ENCODE measurements at places on chromosomes 6 and 20. TPM values are rescaled to one million over a fixed set of nuclear protein-coding genes. Genes with fewer than 3 reads are reported as not detected.

TRIM10 gene
- total RNA-seq, result not detected

GPANK1 gene
- total RNA-seq, result 10.1 TPM

IRF4 gene
- total RNA-seq, result 1.7 TPM

PSORS1C2 gene
- total RNA-seq, result not detected

ATAT1 gene
- 5.2 TPM for total RNA-seq

PRR18 gene
- 0.95 TPM for total RNA-seq

BCLAF1 gene
- 98.7 TPM for total RNA-seq

GINM1 gene
- 62.4 TPM for total RNA-seq

LY6G6F gene
- total RNA-seq, result not detected

ZSCAN23 gene
- total RNA-seq, result 2.0 TPM

ID1 gene
- 145 TPM for total RNA-seq

SLC17A2 gene
- not detected for total RNA-seq

Data from posterior vena cava (tissue), 2 donors.